ENCODE measurements at places on chromosomes 4 and X.

- DNase-seq = no peak
Measured at GRCh38 chr4:152459326-152459725, 76.6 kb downstream of the FBXW7 start.

DNA sequence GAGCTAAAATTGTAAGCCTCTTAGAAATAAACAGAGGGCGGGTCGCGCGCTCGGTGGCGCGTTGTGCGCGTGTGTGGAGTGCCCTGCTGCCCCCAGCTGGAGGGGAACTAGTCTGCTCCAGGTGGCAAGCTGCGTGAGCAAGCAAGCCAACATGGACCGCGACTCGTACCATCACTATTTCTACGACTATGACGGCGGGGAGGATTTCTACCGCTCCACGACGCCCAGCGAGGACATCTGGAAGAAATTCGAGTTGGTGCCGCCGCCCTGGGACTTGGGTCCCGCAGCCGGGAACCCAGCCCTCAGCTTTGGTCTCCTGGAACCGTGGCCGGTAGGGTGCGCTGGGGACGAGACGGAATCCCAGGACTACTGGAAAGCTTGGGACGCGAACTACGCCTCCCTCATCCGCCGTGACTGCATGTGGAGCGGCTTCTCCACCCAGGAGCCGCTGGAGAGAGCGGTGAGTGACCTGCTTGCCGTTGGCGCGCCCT, 66.1 kb downstream of the DNAAF6 start:
- peak; percentile 9 for DNase-seq

- DNase-seq = no peak
Measured at GRCh38 chr4:116598980-116599789, 486.2 kb downstream of the TRAM1L1 start.

DNA sequence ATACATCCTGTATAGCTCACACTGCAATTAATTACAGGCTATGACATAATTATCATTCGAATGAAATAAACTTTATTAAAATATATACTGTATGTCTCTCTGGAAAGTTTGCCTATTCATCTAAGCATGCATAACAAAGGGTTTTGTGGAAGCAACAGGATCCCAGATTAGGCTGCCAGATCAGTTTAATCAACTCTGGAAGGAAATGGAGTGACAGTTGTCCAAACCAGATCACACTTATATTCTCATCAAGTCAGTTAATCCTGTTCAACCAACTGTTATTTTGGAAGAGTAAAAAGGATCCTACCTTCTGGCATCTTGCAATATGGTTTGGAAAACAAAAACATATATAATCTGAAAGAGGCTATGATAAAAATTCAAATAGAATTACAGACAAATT, 312.2 kb downstream of the FAT4 start:
- DNase-seq = no peak

GRCh38 chrX:74451450-74452198, 30.3 kb downstream of the SLC16A2 start:
- DNase-seq = no peak

GRCh38 chr4:130814896-130815295, 1718.9 kb downstream of the C4orf33 start:
- no peak for DNase-seq
